ENCODE measurements at places on chromosomes 13 and 19. TPM values are rescaled to one million over a fixed set of nuclear protein-coding genes. Genes with fewer than 3 reads are reported as not detected.

- H3K4me1 ChIP-seq, result no peaks in the 10 kb centered on the region
- H3K36me3 ChIP-seq, result no peaks in the 10 kb centered on the region
- no peak for DNase-seq
- H3K27ac ChIP-seq, result no peak overlapping the region
- no peaks in the 10 kb centered on the region for H3K27me3 ChIP-seq
These were observed 30.0 kb downstream of the HS6ST3 start for GRCh38 chr13:96119921-96120320.

- no peak overlapping the region for H3K4me3 ChIP-seq
- H3K27me3 ChIP-seq, result peaks cover 5% of the 10 kb centered on the region
- no peak for DNase-seq
- no peak overlapping the region for H3K27ac ChIP-seq
- H3K36me3 ChIP-seq, result no peaks in the 10 kb centered on the region
These were observed 113.3 kb downstream of the RAB20 start for GRCh38 chr13:110448230-110448629.

GRCh38 chr19:11019824-11020223, 59.0 kb downstream of the SMARCA4 start:
- H3K4me1 ChIP-seq, result peaks cover 4% of the 10 kb centered on the region
- DNase-seq, result no peak
- no peaks in the 10 kb centered on the region for H3K27me3 ChIP-seq
- H3K27ac ChIP-seq, result no peak overlapping the region

DNA sequence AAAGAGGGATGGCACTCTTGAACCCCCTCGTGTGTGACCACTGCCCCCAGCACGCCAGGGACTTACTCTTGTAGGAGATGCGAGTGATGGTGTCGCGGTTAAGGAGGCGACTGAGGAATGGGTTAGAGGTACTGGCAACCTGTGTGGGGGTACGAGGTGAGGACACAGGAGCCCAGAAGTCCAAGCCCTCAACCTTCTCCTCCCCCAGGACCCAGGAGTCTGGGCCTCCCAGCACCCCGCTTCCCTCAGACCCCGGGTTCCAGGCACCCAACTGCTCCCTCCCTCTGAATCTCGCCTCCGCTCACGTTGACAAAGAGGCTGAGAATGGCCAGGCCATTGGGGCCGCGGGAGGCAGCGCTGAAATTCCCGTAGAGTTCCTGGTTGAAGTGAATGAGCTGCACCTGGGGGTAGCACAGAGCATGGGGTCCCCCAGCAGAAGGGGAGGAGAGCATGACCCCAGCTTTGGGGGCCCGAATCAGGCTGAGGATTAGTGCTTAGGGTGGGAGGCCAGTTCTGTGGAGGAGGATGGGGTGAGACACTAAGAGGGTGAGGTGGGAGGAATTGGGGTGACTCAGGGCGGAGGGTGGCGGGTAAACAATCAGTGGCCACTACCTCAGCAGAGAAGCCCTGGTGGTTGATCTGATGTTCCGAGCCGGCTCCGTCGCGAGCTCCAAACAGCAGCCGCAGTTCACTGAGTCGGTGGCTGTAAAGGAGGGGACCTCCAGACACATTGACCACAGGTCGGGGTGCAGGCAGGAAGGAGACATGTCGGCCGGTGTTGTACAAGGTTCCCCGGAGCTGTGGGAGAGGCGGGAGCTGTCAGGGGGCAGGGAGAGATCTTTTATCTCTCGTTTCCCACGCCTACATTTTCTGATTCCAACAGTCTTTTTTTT, 2.5 kb upstream of the DBP start:
- H3K4me1 ChIP-seq, result peaks cover 18% of the 10 kb centered on the region
- no peak overlapping the region for H3K27ac ChIP-seq
- no peak overlapping the region for H3K4me3 ChIP-seq
- DNase-seq, result no peak

- H3K27ac ChIP-seq, result no peak overlapping the region
- H3K27me3 ChIP-seq, result no peaks in the 10 kb centered on the region
- DNase-seq, result no peak
- no peak overlapping the region for H3K4me3 ChIP-seq
These were observed 32.7 kb upstream of the SOX1 start for GRCh38 chr13:112034231-112034630.

DNA sequence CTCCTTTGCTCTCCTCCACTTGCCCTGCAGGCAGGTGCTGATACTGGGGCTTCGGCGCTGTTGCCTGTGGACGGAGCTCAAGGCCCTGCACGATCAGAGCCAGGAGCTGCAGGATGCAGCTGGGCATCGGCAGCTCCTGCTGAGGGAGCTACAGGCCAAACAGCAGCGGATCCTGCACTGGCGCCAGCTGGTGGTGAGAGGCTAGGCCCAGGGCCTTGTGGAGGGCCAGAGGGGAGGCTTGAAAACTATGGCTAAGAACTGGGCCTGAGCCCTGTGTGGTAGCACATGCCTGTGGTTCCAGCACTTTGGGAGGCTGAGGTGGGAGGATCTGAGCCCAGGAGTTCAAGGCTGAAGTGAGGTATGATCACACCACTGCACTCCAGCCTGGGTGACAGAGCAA, 6.3 kb downstream of the HAUS5 start:
- H3K27me3 ChIP-seq, result no peaks in the 10 kb centered on the region
- H3K36me3 ChIP-seq, result peaks cover 58% of the 10 kb centered on the region
- H3K4me3 ChIP-seq, result no peak overlapping the region

DNA sequence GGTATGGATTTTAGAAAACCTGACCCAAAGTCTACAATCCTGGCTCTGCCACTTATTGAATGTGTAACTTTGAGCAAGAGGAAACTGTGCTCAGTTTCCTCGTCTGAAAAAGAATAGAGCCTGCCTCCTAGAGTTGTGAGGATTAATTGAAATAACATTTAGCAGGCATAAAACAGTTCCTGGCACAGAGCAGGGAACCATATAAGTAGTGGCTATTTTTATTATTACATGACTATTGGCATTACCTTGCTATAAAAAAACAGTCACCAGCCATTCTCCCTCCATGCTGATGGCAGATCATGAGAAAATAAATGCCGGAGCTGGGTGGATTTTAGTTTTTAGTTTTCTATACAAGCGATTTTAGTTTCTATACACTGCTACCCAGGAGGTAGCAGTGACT, 5.8 kb downstream of the DOCK9 start:
- no peak overlapping the region for H3K4me3 ChIP-seq
- DNase-seq, result no peak
- H3K27me3 ChIP-seq, result no peaks in the 10 kb centered on the region
- peaks cover 57% of the 10 kb centered on the region for H3K4me1 ChIP-seq

DNA sequence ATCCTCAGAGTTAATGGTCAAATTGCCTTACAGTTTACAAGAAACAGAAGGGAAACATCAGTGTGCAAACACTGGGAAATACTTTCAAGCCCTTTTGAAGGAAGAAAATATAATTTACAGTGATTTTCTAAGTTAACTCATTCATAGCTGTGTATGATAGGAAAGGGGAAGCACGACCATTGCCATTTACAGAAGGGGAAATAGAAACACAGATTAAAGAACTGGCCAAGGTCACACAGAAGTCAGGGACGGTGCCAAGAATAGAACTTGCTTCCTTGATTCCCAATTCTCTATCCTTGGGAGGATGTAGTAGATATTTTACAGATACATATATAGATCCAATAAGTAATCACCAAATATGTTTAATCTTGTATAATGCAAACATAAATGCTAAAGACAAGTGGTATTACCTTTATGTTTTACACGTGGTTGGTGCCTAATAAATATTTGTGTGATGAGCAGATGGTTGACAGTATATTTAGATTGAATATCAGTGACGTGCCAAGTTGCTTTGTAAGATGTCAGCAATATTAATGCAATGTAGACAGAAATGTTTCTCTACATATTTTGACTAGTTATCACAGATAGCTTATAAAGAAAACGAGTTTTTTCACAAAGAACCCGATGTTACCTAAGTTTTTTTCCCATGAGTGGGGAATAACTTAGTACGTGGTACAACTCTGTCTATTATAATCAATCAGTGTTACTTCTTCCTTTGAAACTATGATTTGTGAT, 73.1 kb downstream of the FLT1 start:
- H3K27me3 ChIP-seq, result no peaks in the 10 kb centered on the region
- H3K4me3 ChIP-seq, result no peak overlapping the region
- no peaks in the 10 kb centered on the region for H3K36me3 ChIP-seq
- no peak for DNase-seq
- H3K4me1 ChIP-seq, result peaks cover 3% of the 10 kb centered on the region

GRCh38 chr19:49881672-49882394, 4.3 kb downstream of the TBC1D17 start:
- H3K4me1 ChIP-seq, result peaks cover 16% of the 10 kb centered on the region
- H3K27ac ChIP-seq, result no peak overlapping the region
- H3K36me3 ChIP-seq, result peaks cover 60% of the 10 kb centered on the region
- H3K27me3 ChIP-seq, result no peaks in the 10 kb centered on the region

- no peaks in the 10 kb centered on the region for H3K27me3 ChIP-seq
- H3K4me3 ChIP-seq, result no peak overlapping the region
- DNase-seq, result no peak
- no peaks in the 10 kb centered on the region for H3K4me1 ChIP-seq
- H3K27ac ChIP-seq, result no peak overlapping the region
- H3K36me3 ChIP-seq, result no peaks in the 10 kb centered on the region
These were observed 1000.6 kb downstream of the OLFM4 start for GRCh38 chr13:54029226-54029625.

GRCh38 chr19:8832132-8833021, at the start of the genes MBD3L1 and ZNF558:
Gene MBD3L1 (plus strand): TSS chr19:8832377. CDS start chr19:8842679, 10,302 bp downstream.
Gene ZNF558 (minus strand): TSS chr19:8832304. CDS start chr19:8822659, 9,645 bp downstream.
- DNase-seq, result peak; percentile 90
- peaks cover 3% of the 10 kb centered on the region for H3K36me3 ChIP-seq
- peaks cover 8% of the 10 kb centered on the region for H3K4me1 ChIP-seq
- H3K4me3 ChIP-seq, result peak within 1 kb of the TSS; percentile 71
- peak within 1 kb of the TSS; percentile 99 for H3K27ac ChIP-seq

DNA sequence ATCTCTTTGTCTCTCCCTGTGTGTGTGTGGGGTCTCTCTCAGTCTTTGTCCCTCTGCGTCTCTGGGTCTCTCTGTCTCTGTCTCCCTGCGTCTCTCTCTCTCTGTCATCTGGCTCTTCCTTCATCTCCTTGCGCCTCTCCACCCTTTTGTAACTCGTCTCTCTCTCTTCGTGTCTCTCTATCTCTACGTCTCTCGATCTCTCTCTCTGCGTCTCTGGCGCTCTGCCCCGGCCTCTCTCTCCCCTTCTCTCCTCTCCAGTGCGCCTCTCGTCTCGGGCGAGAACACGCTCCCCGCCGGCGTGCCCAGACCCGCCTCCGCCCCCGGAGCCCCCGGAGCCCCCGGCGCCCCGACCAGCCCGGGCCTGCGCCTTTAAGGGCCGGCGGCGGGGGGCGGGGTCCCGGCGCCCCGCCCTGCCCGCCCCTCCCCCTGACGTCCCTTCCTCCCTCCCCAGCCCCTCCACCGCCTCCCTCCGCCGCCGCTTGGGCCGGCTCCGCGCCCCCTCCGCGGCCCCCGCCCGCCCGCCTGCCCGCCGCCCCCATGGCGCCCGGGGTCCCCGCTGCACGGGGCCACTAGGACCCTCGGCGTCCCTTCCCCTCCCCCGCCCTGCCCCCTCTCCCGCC, at the start of gene MARK4:
MARK4 (plus strand) TSS at position 440 of the 620 bp plus-strand sequence. CDS start 318 bp downstream, outside the sequence.
- peaks cover 2% of the 10 kb centered on the region for H3K36me3 ChIP-seq
- H3K4me3 ChIP-seq, result peak within 1 kb of the TSS; percentile 77
- peak; percentile 60 for DNase-seq

DNA sequence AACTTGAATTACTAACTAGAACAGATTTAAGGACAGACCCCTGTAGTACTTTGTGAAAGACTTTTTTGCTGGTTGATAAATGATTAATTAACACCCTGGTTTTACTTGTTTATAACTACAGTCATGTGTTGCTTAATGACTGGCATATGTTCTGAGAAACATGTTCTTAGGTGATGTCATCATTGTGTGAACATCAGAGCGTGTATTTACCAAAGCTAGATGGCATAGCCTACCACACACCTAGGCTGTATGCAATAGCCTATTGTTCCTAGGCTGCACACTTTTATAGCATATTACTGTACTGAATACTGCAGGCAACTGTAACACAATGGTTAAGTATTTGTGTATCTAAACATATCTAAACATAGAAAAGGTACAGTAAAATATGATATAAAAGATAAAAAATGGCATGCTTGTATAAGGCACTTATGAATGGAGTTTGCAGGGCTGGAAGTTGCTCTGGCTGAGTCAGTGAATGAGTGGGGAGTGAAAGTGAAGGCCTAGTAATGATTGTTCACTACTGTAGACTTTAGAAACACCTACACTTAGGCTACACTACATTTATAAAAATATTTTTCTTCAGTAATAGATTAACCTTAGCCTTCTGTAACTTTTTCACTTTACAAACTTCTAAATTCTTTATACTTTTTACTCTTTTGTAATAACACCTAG, 260.3 kb downstream of the KCNRG start:
- H3K4me3 ChIP-seq, result no peak overlapping the region
- H3K4me1 ChIP-seq, result peaks cover 7% of the 10 kb centered on the region
- H3K27ac ChIP-seq, result no peak overlapping the region
- no peaks in the 10 kb centered on the region for H3K36me3 ChIP-seq

DNA sequence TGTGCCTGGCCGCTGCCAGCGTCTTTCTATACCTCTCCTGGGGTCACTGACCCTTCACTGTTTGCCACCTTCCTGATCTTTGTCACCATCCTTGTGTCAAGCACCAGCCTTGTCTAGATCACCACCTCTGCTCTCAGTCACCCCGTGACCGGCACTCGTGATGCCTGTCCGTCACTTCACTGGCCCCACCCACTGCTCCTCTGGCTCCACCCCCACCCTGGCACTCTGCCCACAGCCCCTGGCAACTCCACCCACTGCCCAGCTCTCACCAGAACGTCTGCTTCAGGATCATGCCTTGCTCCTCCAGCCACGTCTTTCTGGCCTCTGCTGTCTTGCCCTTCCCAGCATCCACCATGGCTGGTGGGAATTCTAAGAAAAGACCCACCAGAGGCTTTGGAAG, 24.8 kb upstream of the PLA2G4C start:
- no peaks in the 10 kb centered on the region for H3K27me3 ChIP-seq
- H3K4me1 ChIP-seq, result no peaks in the 10 kb centered on the region
- peaks cover 42% of the 10 kb centered on the region for H3K36me3 ChIP-seq
- no peak overlapping the region for H3K4me3 ChIP-seq
- DNase-seq, result no peak

DNA sequence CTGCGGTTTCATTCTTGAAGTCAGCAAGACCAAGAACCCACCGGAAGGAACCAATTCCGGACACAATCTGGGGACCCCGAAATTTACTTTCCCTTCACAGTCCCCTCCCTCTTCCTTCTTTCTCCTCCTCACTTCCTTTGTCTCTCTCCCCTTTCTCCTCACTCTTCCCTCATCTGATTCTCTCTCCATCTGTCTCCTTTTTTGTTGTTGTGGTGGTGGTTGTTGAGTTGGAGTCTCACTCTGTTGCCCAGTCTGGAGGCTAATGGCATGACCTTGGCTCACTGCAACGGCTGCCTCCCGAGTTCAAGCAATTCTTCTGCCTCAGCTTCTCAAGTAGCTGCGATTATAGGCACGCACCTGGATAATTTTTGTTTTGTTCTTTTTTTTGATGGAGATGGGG, 32.7 kb upstream of the OR1M1 start:
- no peak overlapping the region for H3K27ac ChIP-seq
- no peaks in the 10 kb centered on the region for H3K4me1 ChIP-seq
- H3K4me3 ChIP-seq, result no peak overlapping the region
- no peaks in the 10 kb centered on the region for H3K27me3 ChIP-seq
- DNase-seq, result no peak

The ALG5 gene
- 33.9 TPM for total RNA-seq

The DLL3 gene
- total RNA-seq, result 0.14 TPM

The SPACA4 gene
- not detected for total RNA-seq

The ZNF738 gene
- total RNA-seq, result 16.1 TPM

The SIRT6 gene
- 10.7 TPM for total RNA-seq

The ZNF506 gene
- 15.6 TPM for total RNA-seq

The SELENOV gene
- total RNA-seq, result 0.19 TPM

The TMC4 gene
- 2.1 TPM for total RNA-seq

The YJEFN3 gene
- total RNA-seq, result 1.0 TPM

Measured in thymus (tissue), 14 donors.